D721Med (cell line): ENCODE measurements at places on chromosomes 2 and 18.

DNA sequence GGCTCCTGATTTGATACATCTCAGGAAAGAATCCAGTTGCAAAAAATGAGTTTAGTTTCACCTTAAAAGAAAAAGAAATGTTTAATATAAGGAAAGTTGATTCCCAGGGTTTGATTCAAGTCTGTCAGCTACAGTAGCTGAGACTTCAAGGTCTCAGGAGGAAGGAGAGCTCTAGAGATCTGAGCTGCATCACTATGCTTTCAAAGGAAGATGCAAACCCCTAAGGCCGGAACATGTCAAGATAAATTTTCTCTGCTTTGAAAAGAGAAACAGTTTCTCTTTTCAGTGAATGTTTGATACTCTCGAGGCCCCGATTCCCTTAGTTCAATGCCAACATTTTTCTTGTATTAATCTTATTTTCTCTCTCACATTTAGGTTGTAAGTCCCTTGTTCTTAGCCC lies 128.6 kb downstream of the RGPD3 start:
- no peak for DNase-seq

DNA sequence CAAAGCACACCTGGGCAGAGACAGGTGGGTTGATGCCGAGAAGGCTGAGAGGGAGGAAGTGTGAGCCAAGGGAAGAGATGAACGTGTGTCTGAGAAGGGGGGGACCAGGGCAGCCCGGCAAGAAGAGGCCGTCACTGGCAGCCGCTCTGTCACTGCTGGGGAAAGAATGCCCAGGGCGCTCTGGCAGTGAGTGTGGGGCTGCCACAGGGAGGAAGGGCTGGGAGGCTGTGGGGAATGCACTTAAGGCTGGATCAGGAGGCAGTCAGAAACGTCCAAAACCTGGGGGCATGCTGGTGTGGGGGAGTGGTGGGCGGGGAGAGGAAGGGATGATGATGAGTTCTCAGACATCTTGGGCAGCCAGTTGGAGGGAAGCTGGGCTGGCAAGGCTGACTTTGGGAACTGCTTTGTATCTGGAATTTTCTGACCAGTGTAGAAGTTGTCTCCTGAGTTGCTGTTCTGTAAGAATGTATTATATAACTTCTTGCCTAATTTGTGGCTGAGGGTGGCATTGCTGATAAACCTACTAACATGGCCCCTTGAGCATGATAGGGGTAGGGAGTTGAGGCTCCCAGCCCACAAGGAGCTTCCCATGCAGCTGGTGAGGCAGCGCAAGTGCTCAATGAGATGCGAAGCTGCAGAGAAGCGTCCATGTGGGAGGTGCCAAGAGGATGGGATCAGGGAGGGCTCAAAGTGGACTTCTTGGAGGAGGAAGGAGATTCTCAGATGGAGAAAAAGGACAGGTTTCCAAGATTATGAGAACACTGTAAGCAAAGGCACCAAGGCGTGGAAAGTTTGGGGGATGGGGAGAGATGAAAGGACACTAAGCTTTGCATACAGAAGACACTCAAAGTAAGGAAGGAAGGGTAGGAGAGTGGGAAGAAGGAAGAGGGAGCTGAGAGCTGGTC lies 185.1 kb upstream of the HAAO start:
- DNase-seq = no peak

DNA sequence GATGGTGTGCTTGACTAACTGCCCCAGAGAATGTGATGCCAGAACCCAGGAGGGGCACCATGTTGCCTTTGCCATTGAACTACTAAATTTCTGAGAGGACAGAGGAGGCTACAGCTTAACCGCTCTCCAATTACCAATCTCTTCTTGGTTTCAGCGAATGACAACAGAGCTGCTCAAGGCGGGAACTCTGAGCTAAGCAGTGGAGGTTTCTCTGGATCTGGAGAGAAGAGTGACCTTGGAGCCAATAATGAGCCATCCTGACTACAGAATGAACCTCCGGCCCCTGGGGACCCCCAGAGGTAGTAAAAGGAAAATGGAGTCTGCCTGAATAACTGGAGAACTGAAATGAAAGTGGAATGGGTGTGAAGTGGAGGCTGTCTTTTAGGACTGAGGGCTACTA lies 53.2 kb downstream of the DIS3L2 start:
- DNase-seq = no peak

DNA sequence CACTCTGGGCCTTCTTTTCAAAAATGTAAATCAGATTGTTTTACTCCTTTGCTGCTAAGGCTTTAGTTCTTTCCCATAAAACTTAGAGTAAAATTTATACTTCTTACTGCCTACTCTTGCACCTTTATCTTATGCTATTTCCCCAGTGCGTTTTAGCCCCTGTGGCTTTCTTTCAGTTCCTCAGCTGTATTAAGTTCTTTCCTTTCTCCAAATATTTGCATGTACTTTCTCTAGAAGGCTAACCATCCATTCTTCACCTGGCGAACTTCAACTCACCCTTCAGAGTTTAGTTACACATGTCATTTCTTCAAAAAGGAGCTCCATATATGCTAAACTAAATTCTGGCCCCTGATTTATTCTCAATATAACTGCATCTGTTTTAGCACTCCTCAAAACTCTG lies 160.7 kb downstream of the FSHR start:
- no peak for DNase-seq

GRCh38 chr2:26627350-26628105 lies 13.6 kb downstream of the CIB4 start:
- no peak for DNase-seq

GRCh38 chr2:60215386-60215901 lies 338.0 kb downstream of the BCL11A start:
- no peak for DNase-seq

- DNase-seq = no peak
Measured at GRCh38 chr2:46236876-46237859, 60.0 kb upstream of the EPAS1 start.

- no peak for DNase-seq
Measured at GRCh38 chr2:167404627-167405284, 516.5 kb downstream of the XIRP2 start.

DNA sequence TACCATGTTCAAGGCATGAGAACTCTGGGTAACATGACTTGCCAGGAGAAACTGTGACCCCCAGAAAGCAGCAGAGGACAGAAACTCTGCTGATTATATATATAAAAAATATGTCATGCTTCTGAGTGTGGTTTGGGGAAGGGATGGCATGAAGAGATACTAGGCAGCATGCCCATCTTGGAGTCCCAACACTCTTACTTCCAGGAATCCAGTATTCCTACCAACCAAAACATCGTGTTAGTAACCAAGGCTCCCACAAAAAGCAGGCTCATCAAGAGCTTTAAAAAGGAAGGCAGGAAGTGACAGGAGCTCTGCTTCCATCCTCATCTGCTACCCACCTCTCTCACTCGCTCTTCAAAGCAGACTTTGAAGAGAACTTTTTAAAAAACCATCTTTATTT lies 31.6 kb upstream of the TWIST2 start:
- DNase-seq = no peak

DNA sequence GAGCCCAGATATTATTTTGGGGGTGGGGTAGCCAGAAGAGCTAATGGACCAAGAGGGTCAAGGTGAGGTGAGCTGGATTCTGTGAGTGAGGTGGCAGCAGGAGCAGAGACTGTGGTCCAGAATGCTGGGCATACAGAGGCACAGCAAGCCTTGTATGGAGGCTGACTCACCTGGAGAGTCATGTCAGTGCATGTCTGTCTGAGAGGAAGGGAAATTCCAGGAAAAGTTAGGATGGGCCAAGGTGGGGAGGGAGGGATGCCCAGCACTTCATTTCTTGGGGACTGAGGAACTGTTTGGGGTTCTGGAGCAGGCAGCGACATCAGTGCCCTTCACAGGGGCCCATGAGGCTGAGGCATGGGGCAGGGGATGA lies 21.1 kb downstream of the PER2 start:
- DNase-seq = no peak

- DNase-seq = no peak
Measured at GRCh38 chr2:45255563-45255962, 246.3 kb upstream of the SIX2 start.

DNA sequence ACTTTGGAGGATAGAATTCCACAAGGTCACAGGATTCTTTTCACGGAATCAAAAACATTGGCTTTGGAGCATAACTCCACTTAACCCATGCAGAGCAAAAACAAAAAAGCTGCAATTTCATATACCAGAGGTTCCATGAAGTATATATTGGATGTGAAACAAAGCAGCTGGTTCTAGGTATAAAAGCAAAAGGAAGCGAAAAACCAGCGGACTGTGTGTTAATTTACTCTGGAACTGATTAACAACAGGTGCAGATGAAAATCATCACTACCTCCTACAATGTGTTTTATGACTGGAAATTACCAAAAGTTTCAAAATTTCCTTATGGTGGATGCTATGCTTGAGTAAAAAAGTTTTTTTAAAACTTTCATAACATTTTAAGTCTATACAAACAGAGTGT lies 54.4 kb upstream of the LINC00305 start:
- DNase-seq = no peak

DNA sequence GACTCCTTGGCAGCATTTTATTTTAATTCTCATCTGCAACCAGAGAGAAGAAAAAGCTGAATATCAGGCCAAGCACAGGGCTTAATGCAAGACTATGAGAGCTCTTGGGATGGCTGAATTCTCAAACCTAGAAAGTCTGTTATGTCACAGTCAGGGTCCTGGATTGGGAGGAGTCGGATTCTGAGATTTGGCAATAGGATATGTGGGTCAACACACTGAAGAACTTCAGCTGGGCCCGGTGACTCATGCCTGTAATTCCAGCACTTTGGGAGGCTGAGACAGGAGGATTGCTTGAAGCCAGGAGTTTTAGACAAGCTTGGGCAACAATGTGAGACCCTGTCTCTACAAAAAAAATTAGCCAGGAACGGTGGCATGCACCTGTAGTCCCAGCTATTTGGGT lies 102.4 kb downstream of the COL3A1 start:
- no peak for DNase-seq

DNA sequence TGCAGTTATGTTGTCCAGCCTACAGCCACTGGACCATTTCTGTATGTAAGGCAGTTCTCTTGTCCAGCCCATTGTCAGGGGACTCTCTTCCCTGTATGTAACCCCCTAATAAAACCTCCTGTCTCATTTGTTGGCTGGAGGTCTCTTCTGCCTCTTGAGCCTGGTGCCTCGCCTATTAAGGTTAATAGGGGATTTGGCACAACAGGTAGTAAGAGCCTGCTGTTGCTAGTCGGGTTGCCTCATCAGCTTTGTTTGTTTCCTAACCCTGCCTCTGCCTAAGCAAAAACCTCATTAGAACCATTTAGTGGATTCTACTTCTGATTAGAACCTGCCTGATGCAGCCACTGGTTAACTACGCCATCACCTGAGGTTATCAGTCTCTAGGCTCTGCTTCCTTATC lies 62.2 kb upstream of the STPG4 start:
- peak; percentile 50 for DNase-seq

DNA sequence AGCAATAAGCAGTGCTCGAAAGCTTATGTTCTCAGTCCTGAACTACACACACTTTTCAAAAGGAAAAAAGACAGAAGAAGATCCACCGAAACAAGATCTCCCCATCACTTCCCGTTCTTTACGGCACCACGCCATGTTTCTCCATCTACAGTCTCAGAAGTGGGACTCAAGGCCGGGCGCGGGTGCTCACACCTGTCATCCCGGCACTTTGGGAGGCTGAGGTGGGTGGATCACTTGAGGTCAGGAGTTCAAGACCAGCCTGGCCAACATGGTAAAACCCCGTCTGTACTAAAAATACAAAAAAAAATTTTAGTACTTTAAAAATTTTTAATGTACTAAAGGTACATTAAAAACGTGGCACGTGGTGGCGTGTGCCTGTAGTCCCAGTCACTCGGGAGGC lies 31.2 kb downstream of the ZNF516 start:
- no peak for DNase-seq
